ENCODE measurements at places on chromosomes 7 and 10.

- no peak for DNase-seq
Observed at GRCh38 chr7:39341083-39341482, 225.1 kb upstream of the YAE1 start.

DNA sequence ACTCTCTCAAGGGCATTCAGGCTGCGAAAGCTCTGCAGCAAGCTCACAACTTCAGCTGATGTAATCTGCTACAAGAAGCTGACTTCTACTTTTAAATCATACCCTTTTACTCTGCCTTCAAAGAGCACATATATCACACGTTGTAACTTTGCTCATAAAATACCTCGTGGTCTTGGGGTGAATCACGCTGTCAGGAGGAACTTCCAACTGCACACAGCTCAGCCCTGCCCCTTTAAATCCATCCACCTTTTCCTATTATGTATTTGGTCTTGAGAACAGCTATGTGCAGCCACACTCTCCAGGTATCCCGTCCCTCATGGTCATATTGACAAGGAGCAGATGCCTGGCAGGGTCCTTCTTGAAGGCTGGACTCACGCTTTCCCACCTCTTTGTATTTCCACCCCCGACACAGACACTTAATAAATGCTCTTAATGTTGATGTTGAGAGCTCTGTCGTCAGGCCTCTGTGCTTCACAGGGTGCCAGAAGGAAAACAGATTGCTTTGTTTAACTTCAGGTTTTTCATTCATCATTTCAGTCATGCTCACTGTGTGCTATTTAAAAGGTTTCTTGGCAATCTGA is 47.6 kb downstream of the ICA1 start:
- DNase-seq = peak; percentile 77

DNA sequence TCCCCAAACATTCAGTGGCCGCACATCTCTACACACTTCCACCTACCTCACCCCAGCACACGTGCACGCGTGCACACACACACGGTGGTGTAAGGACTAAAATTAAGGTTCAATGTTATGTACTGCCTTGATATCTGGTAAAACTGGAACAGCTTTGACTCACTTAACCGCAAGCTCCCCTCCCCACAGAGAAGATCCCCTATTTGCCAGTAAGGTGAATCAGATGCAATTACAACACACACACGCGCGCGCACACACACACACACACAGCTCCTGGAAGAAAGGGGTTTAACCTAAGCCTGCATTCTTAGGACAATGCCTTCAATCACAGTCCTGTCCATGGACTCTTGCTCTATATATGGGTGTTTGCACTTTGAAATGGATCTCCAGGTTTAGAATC is 25.5 kb upstream of the VPS41 start:
- no peak for DNase-seq

DNA sequence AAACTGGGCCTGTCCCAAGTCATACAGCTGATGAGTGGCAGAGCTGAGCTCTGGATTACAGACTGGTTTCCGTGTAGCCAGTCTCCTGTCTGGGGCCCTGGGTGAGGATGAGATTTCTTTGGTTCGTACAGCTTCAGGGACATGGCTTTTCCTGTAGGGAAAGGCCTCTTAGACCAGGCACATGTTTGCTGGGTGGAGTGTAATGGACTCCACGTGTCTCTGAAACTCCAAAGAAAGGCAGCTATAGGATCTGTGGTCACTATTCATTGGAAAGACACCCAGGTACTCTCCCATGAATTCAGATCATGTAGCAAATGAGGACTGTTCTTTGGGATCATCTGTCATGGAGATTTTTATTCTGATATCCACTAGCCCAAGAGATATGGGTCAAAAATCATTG is 2.4 kb downstream of the HABP2 start:
- DNase-seq = no peak

DNA sequence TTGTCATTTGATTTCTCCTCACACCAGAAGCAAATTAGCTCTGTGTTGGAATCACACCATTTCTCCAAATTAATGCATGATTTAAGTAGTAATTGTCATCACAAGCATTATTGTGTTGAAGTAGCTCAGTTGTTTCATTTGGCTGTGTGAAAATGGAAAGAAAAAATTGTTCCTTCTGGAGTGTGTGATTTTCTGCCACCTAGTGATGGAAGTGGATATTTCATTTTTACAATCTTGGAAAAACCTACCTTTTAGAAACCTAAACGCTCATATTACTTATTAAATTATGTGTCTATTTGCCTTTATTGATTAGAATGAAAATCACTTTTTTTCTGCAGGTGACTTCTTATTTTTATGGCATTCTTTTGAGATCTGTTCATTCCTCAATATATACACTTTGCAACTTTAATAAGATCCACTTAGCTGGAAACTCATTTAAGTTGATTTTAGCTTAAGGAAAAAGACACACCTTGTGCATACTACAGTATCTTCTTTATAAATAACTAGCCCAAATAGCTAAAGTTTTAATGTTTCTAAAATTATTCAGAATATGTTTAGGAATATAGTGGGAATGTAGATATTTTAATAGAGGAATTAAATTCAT is 50.0 kb downstream of the SRI start:
- no peak for DNase-seq
